Jurkat, Clone E6-1 (cell line): ENCODE measurements at places on chromosomes 4 and X.

DNA sequence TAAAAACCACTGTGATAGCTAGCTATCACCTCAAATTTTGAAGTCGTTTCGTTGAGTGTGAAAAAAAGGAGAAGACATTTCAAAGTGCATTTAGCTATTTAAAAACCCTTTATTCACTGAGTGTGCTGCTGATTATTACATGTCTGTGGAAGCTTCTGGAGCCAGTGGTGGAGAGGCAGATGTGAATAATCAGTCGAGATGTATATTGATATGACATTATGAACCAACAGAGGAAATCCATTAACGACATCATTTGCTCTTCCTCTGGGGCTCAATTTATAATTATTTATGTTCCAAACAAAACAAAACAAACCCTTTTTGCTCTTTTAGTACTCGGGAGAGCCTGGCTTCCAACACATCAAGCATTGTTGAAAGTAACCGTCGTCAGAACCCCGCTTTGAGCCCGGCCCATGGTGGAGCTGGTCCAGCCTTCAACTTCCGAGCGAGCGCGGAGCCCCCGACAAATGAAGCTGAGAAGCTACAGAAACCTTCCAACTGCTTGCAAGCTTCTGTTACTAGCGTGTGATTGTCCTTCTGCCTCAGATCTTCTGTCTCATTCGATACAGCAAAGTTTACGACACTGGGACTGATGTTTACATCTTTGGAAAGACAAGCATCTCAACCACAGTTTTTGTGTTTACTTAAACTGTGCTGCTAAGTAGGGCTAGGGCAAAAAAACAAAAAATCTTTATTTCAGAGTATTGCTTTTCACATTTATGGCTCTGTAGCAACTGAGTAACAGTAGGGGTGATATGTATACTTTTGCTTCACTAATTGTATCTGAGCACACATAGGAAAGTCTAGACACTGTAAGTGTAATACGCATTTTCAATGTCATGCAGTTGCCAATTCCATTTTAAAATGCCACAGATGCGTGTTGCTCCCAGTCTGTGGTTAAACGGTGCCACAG lies 111.9 kb downstream of the STOX2 start:
- no peak for DNase-seq

- no peak for DNase-seq
Observed at GRCh38 chr4:158102904-158103303, 69.9 kb downstream of the GASK1B start.

DNA sequence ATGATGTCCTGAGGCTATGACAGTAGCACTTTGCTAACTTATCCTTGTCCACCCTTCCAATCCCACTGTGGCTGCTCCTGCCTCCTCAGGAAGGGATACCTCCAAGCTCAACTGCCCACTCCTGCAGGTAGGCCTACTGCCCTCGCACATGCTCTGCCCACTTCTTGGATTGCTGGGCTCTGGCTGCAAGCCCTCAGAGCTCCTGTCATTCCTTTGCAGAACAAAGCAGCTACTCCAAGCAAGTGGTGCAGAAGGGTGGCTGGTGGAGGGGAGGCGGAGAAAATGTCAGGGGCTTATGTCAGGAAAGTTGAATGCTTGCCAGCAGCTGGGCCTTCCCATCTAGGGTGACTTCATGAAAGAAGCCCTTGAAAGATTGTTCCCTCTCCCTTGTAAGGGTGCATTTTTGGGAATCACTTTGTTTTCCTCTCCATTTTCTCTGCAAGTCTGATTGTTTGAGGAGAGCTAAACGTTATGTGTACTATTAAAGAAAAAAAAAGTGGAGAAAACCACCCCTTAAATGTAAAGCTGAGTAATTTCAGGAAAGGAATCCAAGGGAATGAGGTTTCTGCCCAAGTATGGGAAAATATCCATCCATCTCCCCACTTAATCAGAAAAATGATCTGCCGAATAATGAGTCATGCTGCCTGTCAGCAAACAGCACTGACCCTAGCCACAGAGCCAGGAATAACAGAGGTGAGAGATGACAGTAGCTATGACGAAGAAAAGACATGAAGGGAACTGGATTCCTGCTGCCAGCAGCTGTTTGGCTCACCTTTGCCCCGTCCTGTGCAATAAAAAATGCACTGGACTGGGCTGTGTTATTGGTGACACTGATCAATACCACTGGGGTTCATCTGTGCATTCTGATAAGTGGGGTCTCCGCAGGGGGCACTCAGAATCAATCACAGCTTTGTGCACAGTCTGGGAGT lies 102.0 kb downstream of the RTL5 start:
- no peak for DNase-seq

GRCh38 chr4:89486673-89487072 lies 179.1 kb upstream of the GPRIN3 start:
- DNase-seq: no peak

DNA sequence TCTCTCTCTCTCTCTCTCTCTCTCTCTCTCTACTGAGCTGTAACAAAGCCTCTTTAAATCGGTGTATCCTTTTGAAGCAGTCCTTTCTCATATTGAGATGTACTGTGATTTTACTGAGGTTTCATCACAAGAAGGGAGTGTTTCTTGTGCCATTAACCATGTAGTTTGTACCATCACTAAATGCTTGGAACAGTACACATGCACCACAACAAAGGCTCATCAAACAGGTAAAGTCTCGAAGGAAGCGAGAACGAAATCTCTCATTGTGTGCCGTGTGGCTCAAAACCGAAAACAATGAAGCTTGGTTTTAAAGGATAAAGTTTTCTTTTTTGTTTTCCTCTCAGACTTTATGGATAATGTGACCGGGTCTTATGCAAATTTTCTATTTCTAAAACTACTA lies 37.2 kb downstream of the HPF1 start:
- DNase-seq: peak; percentile 7

GRCh38 chr4:136731025-136731424 lies 801.3 kb downstream of the PCDH18 start:
- DNase-seq: no peak

- no peak for DNase-seq
Observed at GRCh38 chr4:7540206-7540605, 105.5 kb upstream of the PSAPL1 start.
